ENCODE measurements at places on chromosomes 7 and 10. TPM values are rescaled to one million over a fixed set of nuclear protein-coding genes. Genes with fewer than 3 reads are reported as not detected.
A peak's percentile ranks its signal among the peaks of the same experiment; 100 is the strongest.

OGA gene
- total RNA-seq: 168 TPM

SPDYE5 gene
- total RNA-seq: 0.16 TPM

PLXNA4 gene
- 4.5 TPM for total RNA-seq

NME8 gene
- 0.86 TPM for total RNA-seq

STRIP2 gene
- 1.8 TPM for total RNA-seq

ADRA2A gene
- 4.7 TPM for total RNA-seq

OR6V1 gene
- total RNA-seq: not detected

SLC26A5 gene
- total RNA-seq: not detected

GRCh38 chr10:11724938-11725776, 17.0 kb upstream of the ECHDC3 start:
- no peak overlapping the region for H3K27ac ChIP-seq
- peaks cover 8% of the 10 kb centered on the region for H3K36me3 ChIP-seq
- H3K4me3 ChIP-seq: no peak overlapping the region
- H3K4me1 ChIP-seq: peaks cover 1% of the 10 kb centered on the region
- DNase-seq: no peak

GRCh38 chr10:49078433-49078832, 36.9 kb downstream of the VSTM4 start:
- H3K36me3 ChIP-seq: no peaks in the 10 kb centered on the region
- no peak overlapping the region for H3K4me3 ChIP-seq
- peaks cover 44% of the 10 kb centered on the region for H3K27me3 ChIP-seq
- no peak for DNase-seq
- H3K4me1 ChIP-seq: no peaks in the 10 kb centered on the region

GRCh38 chr7:127417346-127417745, 24.8 kb upstream of the ZNF800 start:
- no peak overlapping the region for H3K4me3 ChIP-seq
- peaks cover 47% of the 10 kb centered on the region for H3K27me3 ChIP-seq
- H3K36me3 ChIP-seq: no peaks in the 10 kb centered on the region
- DNase-seq: no peak
- H3K27ac ChIP-seq: no peak overlapping the region

GRCh38 chr7:19537942-19538401, 170.9 kb downstream of the POLR1F start:
- H3K27ac ChIP-seq: peak overlapping the region; percentile 1
- no peak overlapping the region for H3K4me3 ChIP-seq
- no peaks in the 10 kb centered on the region for H3K36me3 ChIP-seq

- H3K27me3 ChIP-seq: no peaks in the 10 kb centered on the region
- peaks cover 13% of the 10 kb centered on the region for H3K36me3 ChIP-seq
- H3K4me1 ChIP-seq: no peaks in the 10 kb centered on the region
- DNase-seq: peak; percentile 72
Measured at GRCh38 chr10:97759158-97759887, 12.5 kb downstream of the SFRP5 start.

- DNase-seq: no peak
- peaks cover 36% of the 10 kb centered on the region for H3K27me3 ChIP-seq
- H3K36me3 ChIP-seq: no peaks in the 10 kb centered on the region
- peaks cover 13% of the 10 kb centered on the region for H3K4me1 ChIP-seq
- H3K4me3 ChIP-seq: no peak overlapping the region
Measured at GRCh38 chr10:697097-697875, 7.8 kb upstream of the DIP2C start.

DNA sequence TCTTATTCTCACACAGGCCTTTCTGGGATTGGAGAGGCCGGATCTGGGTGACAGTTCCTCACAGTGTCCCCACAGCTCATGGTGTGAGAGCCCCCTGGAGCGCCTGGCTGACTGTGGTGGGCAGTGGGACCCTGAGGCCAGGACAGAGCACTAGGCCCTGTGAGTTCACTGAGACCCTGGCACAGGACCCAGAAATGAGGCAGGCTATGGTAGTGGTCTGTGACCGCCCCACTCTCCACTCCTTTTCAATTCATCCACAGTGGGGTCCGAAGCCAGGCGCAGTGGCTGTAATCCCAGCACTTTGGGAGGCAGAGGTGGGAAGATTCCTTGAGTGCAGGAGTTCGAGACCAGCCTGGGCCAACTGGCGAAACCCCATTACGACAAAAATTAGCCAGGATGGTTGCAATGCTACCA, 95.9 kb upstream of the TNRC18 start:
- H3K4me3 ChIP-seq: no peak overlapping the region
- peaks cover 9% of the 10 kb centered on the region for H3K36me3 ChIP-seq
- H3K27me3 ChIP-seq: no peaks in the 10 kb centered on the region
- no peak overlapping the region for H3K27ac ChIP-seq

GRCh38 chr10:110430340-110431273, 67.1 kb upstream of the DUSP5 start:
- DNase-seq: no peak
- H3K4me1 ChIP-seq: peaks cover 11% of the 10 kb centered on the region
- H3K4me3 ChIP-seq: no peak overlapping the region

GRCh38 chr7:34061149-34061548, 155.8 kb downstream of the BMPER start:
- H3K36me3 ChIP-seq: no peaks in the 10 kb centered on the region
- peaks cover 6% of the 10 kb centered on the region for H3K27me3 ChIP-seq
- no peak overlapping the region for H3K4me3 ChIP-seq
- no peak overlapping the region for H3K27ac ChIP-seq

- DNase-seq: no peak
- no peak overlapping the region for H3K4me3 ChIP-seq
- H3K27ac ChIP-seq: no peak overlapping the region
- H3K4me1 ChIP-seq: no peaks in the 10 kb centered on the region
- H3K27me3 ChIP-seq: peaks cover 24% of the 10 kb centered on the region
Measured at GRCh38 chr7:73597978-73598782, 19.8 kb upstream of the TBL2 start.

DNA sequence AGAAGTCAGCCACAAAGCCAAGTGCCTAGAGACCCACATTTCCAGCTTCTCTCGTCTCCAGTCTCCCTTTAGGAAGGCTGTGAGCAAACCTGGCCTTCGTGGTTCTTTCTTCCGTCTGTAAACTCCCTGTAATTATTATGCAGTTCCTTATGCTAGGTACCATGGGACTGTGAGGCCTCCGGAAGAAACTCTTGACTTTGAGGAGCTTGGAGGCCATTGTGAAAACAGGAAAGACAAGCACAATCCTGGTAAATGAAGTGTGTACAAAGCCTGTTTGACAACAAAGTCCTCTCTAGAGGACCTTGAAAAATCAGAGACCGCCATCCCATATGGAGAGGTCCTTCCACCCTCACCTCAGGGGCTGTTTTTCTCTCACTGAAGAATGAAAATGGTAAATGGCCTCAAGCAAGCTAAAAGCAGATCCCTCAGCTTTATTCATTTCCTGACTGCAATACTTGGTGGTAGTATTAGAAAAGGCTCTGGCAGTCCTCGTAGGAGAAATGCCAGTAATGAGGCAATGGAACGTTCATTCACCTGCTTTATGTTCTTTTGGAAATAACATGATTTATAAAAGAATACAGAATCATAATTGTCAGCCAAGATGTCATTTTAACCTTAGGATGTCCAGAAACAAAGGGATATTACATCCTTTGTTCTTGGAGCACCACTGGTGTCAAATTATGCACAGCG, 926.4 kb downstream of the LRMDA start:
- H3K4me1 ChIP-seq: peaks cover 35% of the 10 kb centered on the region
- H3K27me3 ChIP-seq: no peaks in the 10 kb centered on the region
- H3K36me3 ChIP-seq: no peaks in the 10 kb centered on the region

- peaks cover 28% of the 10 kb centered on the region for H3K4me1 ChIP-seq
- H3K27me3 ChIP-seq: no peaks in the 10 kb centered on the region
- DNase-seq: no peak
Measured at GRCh38 chr10:30188556-30189237, 129.3 kb upstream of the JCAD start.

DNA sequence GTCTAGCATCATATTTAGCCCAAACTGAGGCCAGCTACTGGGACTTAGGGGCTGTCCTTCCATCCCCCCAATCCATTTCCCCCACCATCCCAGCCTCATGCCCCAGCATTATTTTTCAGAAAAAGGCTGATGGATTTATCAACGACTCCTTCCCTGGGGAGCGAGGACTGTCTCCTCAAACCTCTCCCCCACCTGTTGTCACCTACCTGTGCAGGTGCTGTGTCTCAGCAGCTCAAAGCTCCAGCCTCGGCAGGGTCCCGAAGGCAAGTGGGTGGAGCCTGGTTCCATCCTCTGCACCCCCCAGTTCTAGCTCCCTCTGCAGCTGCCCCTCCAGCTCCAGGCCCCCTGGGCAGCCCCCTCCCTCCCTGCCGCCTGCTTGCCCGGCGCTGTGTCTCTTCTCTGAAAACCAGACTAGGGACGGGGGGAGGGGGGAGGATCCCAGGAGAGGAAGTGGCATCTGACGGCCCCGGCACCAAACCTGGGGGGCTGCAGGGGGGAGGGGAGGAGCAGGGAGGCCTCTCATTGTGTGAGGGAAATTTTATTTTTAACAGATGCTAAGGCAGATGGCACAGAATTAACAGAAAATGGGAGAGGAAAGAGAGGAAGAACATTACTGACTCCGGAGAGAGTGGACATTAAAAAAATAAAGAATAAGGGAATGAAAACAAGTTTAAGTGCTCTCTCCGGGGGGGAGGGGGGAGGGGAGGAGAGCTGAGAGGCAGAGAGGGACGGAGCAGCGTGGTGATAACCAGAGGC, 61.7 kb upstream of the PAX2 start:
- no peak overlapping the region for H3K27ac ChIP-seq
- H3K4me3 ChIP-seq: no peak overlapping the region
- H3K36me3 ChIP-seq: no peaks in the 10 kb centered on the region
- DNase-seq: no peak
- peaks cover 98% of the 10 kb centered on the region for H3K27me3 ChIP-seq

GRCh38 chr7:66679633-66680244, 51.1 kb downstream of the KCTD7 start:
- no peaks in the 10 kb centered on the region for H3K36me3 ChIP-seq
- peak overlapping the region; percentile 60 for H3K27ac ChIP-seq
- H3K4me1 ChIP-seq: peaks cover 14% of the 10 kb centered on the region
- no peak for DNase-seq
- no peak overlapping the region for H3K4me3 ChIP-seq
- no peaks in the 10 kb centered on the region for H3K27me3 ChIP-seq

DNA sequence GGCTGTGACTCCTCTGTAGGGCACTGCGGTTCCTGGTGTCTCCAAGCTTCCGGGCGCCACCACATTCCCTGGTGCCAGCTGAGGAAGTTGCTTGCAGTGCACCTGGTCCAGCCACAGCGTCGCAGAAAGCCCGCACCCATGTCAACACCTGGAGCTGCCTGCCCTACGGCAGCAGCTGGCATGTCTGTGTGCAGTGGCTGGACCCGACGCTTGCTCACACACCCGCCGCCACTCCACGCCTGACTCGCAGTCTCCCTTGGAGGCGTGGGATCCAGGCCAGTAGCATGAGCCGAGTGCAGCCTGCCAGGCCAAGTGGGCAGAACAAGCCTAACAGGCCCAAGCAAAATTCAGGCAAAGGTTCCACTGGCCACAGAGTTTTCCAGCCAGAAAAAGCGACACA, 118.1 kb upstream of the PHF14 start:
- H3K4me3 ChIP-seq: no peak overlapping the region
- no peak for DNase-seq
- H3K36me3 ChIP-seq: no peaks in the 10 kb centered on the region
- no peaks in the 10 kb centered on the region for H3K27me3 ChIP-seq
- no peak overlapping the region for H3K27ac ChIP-seq

- H3K4me1 ChIP-seq: peaks cover 38% of the 10 kb centered on the region
- H3K27me3 ChIP-seq: no peaks in the 10 kb centered on the region
- no peak overlapping the region for H3K4me3 ChIP-seq
- DNase-seq: no peak
Measured at GRCh38 chr7:74003621-74004020, 24.4 kb upstream of the ELN start.
